A549 treated with DMSO at 1 μM for 4 hours (cell line): ENCODE measurements at places on chromosomes 11 and 22. TPM values are rescaled to one million over a fixed set of nuclear protein-coding genes. Genes with fewer than 3 reads are reported as not detected.

Gene STK33
- total RNA-seq: 3.2 to 4.7 TPM (median 3.6 TPM) in 5 replicates

Gene SPON1
- total RNA-seq: not detected in 5 replicates

Gene TCN1
- 0.09 to 0.45 TPM (median 0.23 TPM) in 5 replicates for total RNA-seq

Gene PLEKHB1
- 0.54 to 1.0 TPM (median 0.73 TPM) in 5 replicates for total RNA-seq

Gene USP2
- 0.32 to 0.58 TPM (median 0.38 TPM) in 5 replicates for total RNA-seq
